ENCODE measurements at places on chromosomes 7 and 10.
A peak's percentile ranks its signal among the peaks of the same experiment; 100 is the strongest.

DNA sequence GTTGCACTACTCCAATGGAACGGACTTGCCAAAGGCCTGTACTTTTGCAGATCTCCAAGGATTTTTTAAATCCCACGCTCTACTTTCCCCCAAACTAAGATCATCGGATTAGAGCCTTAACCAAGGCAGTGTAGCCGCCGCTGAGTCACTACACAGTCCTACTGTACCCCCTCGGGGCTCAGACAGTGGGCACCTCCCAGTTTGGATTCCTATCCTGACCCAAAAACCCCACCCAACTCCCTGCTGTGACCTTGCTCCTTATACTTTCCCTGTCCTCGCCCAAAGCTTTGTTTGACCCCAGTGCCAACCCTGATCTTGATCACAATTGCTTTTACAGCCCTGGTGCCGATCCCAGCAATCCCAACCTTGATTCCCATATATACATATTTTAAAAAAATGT, 17.5 kb upstream of the PLAU start:
- no peak for DNase-seq

DNA sequence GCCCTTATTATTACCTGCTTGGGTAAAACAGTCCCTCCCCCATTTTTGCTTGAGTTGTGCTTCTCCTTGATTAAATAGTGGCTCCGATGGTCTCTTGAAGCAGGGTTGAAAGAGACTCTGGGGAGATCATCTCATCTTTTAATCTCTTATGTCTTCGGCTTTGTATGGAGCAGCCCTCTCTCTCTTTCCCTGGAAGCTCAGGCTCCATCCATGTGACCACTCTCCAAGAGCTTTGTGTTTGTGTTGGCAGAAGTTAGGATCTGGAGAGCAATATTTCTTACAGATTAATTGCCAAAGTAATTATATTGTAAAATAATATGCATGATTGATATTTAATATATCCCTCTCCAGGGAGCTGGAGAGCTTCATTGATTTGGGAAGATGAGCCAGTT, 76.9 kb downstream of the LRRC4 start:
- no peak for DNase-seq

DNA sequence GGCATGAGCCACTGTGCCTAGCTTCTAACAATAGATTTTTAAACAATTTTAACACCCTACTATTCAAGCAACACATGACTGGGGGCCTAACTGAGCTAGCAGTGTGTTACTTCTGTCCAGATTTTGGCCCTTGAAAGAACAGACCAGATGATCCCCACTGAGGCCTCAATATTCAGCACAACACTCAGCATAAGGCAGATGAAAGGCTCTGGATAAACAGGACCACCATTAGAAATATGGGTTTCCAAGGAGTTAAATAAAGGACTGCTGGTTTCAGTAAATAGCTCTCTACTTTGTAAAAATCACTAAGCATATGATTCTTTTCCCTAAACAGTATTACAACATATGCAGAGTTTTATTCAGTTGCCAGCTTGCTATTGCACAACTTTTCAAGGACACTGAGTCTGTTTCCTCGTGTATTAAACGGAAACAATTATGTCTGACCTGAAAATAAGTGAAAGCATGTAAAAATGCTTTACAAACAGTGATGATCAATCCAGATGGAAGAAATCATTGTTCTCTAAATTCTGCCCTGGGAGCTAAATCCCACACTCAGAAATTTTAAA, 23.8 kb upstream of the FZD1 start:
- DNase-seq, result no peak

DNA sequence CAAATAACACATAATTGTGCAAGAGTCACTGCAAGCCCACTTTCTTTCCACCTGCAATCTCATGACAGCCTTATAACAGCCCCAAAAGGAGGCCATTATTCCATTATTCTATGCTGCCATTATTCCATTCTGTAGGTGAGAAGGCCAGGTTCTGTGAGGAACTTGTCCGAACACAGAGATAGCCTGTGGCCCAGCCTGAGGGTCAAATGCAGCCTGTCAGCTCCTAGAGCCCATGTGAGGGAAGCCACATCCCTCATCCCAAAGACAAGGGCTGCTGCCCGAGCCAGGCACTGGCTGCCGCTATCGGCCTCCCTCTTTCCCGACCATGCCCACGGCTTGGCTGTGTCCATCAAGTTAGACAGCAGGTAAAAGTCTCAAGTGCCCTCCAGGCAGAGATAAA, 24.1 kb upstream of the C10orf71 start:
- DNase-seq, result no peak

DNA sequence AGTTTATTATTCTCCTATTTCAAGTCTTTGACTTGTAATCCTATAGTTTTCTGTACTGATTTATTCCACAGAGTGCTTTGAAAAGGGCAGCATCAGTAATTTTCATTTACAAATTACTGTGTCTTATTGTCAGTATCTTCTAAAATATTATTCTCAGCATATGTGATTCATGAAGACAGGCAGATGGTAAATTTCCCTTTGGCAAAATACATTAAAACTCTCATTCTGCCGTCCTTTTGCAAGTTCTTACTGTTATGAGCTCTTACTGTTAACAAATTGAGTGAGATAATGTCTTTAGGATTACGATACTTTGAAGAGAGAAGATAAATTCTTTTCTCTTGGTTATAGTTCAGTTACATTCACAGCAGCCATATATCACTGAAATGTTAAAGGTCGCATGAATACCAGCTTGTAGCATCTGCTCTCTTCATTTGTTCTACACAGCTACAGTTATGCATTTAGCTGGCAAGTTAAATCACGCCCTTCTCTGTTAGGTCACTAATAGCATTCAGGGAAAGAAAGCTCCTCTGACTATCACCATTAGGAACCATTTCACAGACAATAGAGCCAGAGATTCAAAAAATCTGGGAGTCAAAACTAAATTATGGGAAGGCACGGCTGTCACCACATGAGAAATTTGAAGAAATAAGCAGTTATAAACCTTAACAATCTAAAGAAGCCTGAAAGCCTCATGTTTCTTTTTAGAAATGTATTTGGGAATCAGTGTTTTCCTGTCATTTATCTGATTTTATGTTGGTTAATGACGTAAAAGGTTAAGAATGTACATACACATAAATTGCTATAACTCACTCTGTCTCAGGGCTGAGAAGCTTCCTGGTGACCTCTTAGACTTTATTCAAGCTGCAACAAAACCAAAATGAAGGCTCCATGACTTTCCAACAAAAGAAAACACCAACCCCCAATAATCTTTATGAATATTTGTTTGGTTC, 109.6 kb upstream of the SP4 start:
- no peak for DNase-seq

- no peak for DNase-seq
Measured at GRCh38 chr7:157622000-157622399, 285.2 kb downstream of the DNAJB6 start.

- no peak for DNase-seq
Measured at GRCh38 chr7:106767498-106768323, 97.4 kb upstream of the PIK3CG start.

DNA sequence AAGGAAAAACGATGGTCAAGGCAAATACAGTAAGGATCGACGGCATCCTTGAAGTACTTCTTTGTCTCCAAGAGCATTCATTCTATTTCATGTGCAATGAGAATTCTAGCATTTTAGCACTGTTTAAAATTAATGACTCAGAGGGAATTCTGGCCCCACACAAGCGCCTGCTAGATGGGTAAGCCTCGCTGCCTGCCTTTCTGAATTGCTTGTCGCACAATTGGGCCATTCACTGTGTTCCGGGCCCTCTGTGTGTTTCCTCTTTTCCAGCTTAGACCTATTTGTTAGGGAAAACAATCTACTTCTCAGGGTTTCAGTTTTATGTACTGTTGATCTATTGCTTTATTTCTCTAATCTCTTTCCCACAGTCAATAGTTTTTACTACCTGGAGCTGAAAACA, 204.7 kb upstream of the ZNF32 start:
- no peak for DNase-seq

GRCh38 chr7:28551331-28551730, 139.0 kb downstream of the CREB5 start:
- no peak for DNase-seq

- no peak for DNase-seq
Measured at GRCh38 chr7:37320848-37321468, 127.7 kb downstream of the ELMO1 start.

DNA sequence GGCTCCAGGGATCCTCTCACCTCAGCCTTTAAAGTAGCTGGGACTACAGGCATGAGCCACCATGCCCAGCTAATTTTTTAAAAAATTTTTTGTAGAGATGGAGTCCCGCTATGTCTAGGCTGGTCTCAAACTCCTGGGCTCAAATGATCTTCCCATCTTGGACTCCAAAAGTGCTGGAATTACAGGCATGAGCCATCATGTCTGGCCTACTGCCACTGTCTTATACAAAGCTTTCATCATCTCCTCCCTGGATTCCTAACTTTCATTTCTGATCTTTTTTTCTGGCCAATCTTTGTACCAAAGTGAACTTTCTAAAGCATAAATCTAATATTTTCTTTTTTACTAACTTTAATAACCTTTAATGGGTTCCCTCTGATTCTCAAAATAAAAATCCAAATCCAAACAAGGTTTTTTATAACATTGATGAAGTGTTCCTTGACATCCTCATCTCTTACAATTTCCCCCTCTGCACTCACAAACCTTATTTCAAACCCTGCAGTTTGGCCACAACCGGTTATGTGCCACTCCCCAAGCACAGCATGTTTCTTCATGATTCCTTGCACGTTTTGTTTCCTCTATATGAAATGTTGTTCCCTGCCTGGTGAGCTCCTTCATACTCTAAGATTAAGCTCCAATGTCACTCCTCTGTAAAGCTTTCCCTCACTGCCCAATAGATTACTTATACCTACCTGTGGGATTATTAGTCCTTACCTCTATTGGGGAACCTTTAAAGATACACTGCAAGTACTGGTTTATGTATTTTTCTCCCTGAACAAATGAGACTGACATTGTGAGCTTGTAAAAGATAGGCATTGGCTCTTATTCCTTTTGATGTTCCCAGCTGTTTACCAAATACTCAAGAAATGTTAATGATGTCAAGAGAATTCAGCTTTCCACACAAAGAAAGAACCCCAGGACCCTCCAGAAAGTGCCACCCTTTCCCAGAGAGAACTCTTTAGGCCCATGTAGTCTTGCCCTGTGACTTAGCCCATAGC, 101.7 kb downstream of the HOXA1 start:
- DNase-seq, result no peak

DNA sequence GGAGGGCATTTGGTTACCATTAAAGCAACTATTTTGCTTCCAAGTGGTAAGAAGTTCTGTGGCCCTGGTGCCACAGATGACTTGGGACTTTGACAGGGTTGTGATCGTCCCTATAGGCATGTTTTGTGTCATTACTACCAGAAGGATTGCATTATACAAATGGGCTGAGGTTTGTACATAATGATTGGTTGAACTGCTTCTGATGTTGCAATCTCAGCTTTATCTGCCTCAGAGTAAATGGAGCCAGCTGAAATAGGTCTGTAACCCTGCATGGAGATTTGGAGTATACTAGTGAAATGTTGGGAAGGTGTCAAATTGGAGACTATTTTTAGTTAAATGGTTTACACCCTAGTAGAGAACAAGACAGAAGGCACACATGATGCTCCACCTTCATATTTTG, 46.1 kb upstream of the SEPTIN7 start:
- DNase-seq, result no peak

- DNase-seq, result no peak
Measured at GRCh38 chr7:121337398-121337797, 8.6 kb downstream of the WNT16 start.

GRCh38 chr10:49750546-49750945, 11.6 kb downstream of the OGDHL start:
- DNase-seq, result no peak

GRCh38 chr10:55330486-55330885, 529.5 kb upstream of the PCDH15 start:
- no peak for DNase-seq

DNA sequence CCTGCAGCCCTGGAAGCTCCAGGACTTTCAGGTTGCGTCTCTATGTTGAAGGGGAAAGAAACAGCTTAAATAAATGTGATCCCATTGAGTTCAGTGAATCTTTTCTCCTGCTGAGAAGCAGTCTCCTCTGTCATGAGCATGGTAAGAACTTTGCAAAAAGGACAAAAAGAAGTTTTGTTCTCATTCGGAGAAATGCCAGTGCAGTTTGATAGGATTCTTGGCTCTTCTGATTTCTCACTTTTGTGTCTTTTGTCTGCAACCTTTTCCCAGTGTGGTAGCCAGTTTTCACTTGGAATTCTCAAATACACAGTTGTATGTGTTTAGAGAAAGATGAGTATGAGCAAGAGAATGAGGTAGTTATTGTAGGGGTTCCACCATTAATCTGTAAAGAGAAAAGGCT, 64.3 kb downstream of the AP3M1 start:
- DNase-seq, result no peak

GRCh38 chr10:120641695-120642094, 184.7 kb downstream of the PLPP4 start:
- no peak for DNase-seq

DNA sequence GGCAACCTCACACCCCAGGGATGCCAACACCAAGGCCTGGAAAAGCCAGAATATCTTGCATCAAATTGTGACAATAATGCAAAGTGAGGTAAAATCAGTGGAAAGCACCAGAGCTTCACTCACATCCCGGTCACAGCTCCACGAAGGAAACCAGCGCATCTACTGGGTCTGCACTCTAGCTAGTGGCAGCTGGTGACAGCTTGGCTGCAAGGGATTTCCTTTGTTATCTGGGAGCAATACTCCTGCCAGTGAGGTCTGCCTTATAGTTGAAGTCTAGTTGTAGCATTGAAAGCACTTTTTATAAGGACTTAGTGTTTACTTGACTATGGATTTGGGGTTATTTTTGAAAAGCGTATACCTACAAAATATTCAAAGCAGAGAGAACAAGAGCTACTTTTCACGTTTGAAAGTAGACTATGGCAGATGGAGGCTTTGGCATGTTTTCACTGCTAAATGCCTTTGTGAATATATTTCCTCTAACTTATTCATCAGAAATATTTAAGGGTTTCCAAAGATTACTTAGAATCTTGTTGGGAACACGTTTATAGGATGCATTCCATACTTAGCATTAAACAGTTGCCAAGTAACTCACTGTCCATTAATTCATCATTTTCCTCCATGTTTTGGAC, 26.1 kb downstream of the WDFY4 start:
- DNase-seq, result no peak

GRCh38 chr10:71427246-71427645, 30.5 kb downstream of the CDH23 start:
- DNase-seq, result no peak

GRCh38 chr10:6755781-6756460, 175.8 kb upstream of the PRKCQ start:
- no peak for DNase-seq

- peak; percentile 26 for DNase-seq
Measured at GRCh38 chr7:155203059-155203881, 94.4 kb upstream of the INSIG1 start.

GRCh38 chr7:23514755-23515154, 17.0 kb downstream of the TRA2A start:
- no peak for DNase-seq
